ENCODE measurements at places on chromosomes 6 and 20.

GRCh38 chr6:167711768-167712730 is 114.7 kb upstream of the AFDN start:
- no peaks in the 10 kb centered on the region for H3K36me3 ChIP-seq
- H3K4me3 ChIP-seq: no peak overlapping the region
- H3K4me1 ChIP-seq: peaks cover under 1% of the 10 kb centered on the region
- DNase-seq: no peak

GRCh38 chr20:32004963-32005362 is 5.3 kb upstream of the CCM2L start:
- no peaks in the 10 kb centered on the region for H3K36me3 ChIP-seq
- H3K4me1 ChIP-seq: no peaks in the 10 kb centered on the region
- no peak overlapping the region for H3K4me3 ChIP-seq
- H3K27me3 ChIP-seq: no peaks in the 10 kb centered on the region
- H3K27ac ChIP-seq: no peak overlapping the region

- no peak for DNase-seq
- no peak overlapping the region for H3K4me3 ChIP-seq
- peaks cover 24% of the 10 kb centered on the region for H3K4me1 ChIP-seq
- H3K27me3 ChIP-seq: no peaks in the 10 kb centered on the region
- H3K36me3 ChIP-seq: no peaks in the 10 kb centered on the region
These were observed 1.4 kb upstream of the HECA start for GRCh38 chr6:139133262-139134063.

GRCh38 chr6:22880686-22881433 is 311.5 kb downstream of the HDGFL1 start:
- H3K36me3 ChIP-seq: no peaks in the 10 kb centered on the region
- H3K4me1 ChIP-seq: no peaks in the 10 kb centered on the region
- no peak overlapping the region for H3K4me3 ChIP-seq
- DNase-seq: no peak
- H3K27ac ChIP-seq: no peak overlapping the region

DNA sequence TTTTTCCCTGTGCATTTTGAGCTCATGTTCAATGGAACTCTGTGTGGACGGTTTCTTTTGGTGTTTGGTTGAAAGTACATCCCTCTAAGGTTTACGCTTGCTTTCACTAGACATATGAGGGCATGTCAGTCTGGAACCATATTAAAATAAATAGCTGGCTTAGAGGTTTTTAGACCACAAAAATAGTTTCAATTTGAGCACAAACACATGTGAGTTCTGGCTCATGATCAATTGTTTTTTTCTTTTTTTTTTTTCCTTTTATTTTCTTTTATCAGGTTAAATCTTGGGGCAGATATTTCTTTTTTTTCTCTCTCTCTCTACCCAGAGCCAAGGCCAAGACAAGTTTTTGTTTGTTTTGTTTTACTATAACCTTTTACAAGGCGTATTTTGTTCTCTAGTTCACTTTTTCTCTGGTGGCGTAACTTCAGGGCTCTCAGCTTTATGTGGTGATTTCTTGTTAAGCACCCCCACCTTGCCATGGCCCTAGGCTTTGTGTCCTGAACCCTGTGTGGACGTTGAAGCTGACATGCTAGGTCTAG is 92.9 kb downstream of the SHLD1 start:
- H3K27ac ChIP-seq: no peak overlapping the region
- H3K4me3 ChIP-seq: no peak overlapping the region
- no peak for DNase-seq

DNA sequence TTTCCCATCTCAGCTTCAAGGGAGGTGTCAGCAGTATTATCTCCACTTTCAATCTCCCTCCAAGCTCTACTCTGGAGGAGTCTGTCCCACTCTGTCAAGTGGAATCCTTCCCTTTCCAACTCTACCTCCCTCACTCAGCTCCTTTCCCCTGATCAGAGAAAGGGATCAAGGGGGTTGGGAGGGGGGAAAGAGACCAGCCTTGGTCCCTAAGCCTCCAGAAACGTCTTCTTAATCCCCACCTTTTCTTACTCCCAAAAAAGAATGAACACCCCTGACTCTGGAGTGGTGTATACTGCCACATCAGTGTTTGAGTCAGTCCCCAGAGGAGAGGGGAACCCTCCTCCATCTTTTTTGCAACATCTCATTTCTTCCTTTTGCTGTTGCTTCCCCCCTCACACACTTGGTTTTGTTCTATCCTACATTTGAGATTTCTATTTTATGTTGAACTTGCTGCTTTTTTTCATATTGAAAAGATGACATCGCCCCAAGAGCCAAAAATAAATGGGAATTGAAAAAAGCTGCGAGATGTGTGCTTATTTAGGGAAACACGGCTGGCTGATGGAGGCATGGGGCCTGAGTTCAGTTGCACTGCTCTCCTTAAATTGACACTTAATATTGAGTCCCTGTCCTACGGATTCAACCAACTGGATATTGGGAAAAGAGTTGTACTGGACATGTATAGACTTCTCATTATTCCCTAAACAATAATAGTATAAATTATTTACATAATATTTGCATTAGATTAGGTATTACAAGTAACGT is 4.9 kb downstream of the TUBB start:
- no peak overlapping the region for H3K27ac ChIP-seq
- H3K4me1 ChIP-seq: peaks cover 33% of the 10 kb centered on the region
- no peak for DNase-seq
- no peaks in the 10 kb centered on the region for H3K27me3 ChIP-seq
- H3K36me3 ChIP-seq: peaks cover 78% of the 10 kb centered on the region
- H3K4me3 ChIP-seq: no peak overlapping the region

- H3K36me3 ChIP-seq: no peaks in the 10 kb centered on the region
- no peaks in the 10 kb centered on the region for H3K27me3 ChIP-seq
- DNase-seq: no peak
- H3K4me3 ChIP-seq: no peak overlapping the region
- peaks cover 32% of the 10 kb centered on the region for H3K4me1 ChIP-seq
- H3K27ac ChIP-seq: no peak overlapping the region
These were observed 80.0 kb upstream of the TOP1 start for GRCh38 chr20:40948465-40949267.

DNA sequence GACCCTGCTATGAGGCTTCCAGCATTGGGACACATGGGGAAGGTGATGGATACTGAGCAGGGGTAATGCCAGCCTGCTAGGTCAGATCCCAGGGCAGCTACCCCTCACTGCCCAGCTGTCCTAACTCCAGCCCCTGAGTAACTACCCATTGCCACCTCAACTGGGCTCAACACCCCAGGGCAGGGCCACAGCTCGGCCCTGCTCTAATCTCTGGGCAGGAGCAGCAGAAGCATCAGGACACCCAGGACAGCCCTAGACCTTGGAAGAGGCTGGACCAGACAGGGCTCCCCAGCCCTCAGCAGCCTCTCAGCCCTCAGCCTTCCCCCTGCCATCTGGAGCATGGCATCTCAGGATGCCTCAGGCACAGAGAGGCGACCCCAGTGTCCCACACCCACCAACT is 67.4 kb upstream of the TOP1 start:
- H3K4me1 ChIP-seq: peaks cover 21% of the 10 kb centered on the region
- no peak for DNase-seq
- H3K27me3 ChIP-seq: no peaks in the 10 kb centered on the region
- no peak overlapping the region for H3K4me3 ChIP-seq

- H3K27ac ChIP-seq: no peak overlapping the region
- DNase-seq: no peak
- H3K27me3 ChIP-seq: no peaks in the 10 kb centered on the region
- no peak overlapping the region for H3K4me3 ChIP-seq
These were observed 275.1 kb downstream of the C6orf118 start for GRCh38 chr6:165034271-165034741.

DNA sequence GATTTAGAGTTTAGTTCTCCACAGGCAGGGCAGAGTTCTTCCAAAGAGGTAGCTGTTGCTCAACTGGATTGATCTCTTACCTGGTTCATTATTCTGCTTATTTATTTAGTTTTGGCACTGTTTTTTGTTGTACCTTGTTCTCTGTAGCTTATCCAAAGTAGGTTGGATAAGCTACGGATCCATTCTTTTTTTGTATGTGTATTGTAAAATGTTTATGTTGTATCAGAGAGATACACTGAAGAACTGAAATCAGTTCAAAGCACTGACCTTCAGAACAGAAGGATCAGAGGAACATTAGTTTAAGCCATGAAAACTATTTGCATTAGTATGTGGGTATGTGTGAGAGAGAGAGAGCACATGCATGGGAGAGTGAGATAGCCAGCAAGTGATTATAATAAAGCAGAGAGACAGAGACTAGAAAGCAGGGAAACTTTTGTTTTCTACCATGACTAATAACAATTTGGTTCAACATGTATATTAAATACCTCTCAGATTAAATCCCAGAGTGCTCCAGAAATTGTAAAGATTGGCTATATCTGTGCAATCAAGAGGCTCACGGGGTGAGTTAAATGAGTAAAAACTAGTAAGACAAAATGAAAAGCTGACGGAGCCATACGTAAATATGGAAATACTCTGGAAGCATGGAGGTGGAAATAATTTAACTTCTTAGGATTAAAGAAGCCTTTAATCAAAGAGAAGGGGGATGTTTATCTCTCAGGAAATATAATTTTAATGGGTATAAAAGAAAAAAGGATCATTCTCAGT is 40.2 kb downstream of the ITCH start:
- H3K27me3 ChIP-seq: no peaks in the 10 kb centered on the region
- H3K4me3 ChIP-seq: no peak overlapping the region
- DNase-seq: no peak

GRCh38 chr6:125899726-125900182 is 56.8 kb upstream of the HINT3 start:
- no peak for DNase-seq
- no peaks in the 10 kb centered on the region for H3K27me3 ChIP-seq
- no peak overlapping the region for H3K27ac ChIP-seq
- peaks cover 23% of the 10 kb centered on the region for H3K36me3 ChIP-seq

DNA sequence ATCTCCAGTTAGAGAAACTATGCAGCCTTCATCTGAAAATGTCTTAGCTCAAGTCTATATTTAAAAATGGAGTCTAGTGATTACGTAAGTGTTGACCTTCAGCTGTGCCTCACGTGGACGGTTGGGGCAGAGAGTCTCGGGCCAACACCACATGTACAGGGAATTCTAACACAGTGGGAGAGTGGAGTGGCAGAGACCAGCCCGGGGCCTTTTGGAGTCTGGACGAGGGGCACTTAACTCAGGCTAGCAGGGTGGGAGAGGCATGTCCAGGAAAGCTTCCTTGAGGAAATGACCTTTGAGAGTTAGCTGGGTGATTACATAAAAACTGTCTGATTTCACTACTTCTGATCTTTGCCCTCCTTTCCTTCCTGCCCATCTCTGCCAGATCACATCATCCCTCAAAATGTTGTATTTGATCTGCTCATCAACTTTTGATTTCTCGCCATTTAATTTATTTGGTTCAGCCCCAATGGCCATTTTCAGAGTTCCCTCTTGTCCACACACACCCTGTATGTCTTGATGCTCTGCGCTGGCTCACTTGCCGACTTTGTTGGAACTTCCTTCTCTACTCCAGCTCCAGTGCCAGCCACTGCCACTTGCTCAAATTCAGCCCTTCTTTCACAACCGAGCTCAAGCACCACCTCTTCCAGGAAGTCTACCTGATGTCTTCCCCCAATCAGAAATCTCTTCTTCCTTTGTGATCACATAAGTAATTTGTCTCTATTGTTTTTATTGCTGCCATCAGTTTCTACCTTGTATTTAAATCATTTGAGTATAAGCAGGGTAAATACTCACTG is 2.6 kb downstream of the ARMC2 start:
- H3K4me3 ChIP-seq: no peak overlapping the region
- H3K36me3 ChIP-seq: peaks cover 13% of the 10 kb centered on the region
- H3K27me3 ChIP-seq: no peaks in the 10 kb centered on the region
- H3K4me1 ChIP-seq: peaks cover 19% of the 10 kb centered on the region
- no peak for DNase-seq
- no peak overlapping the region for H3K27ac ChIP-seq

GRCh38 chr20:36149469-36149868 is 5.1 kb upstream of the EPB41L1 start:
- H3K4me3 ChIP-seq: no peak overlapping the region
- no peaks in the 10 kb centered on the region for H3K4me1 ChIP-seq
- H3K27me3 ChIP-seq: peaks cover 16% of the 10 kb centered on the region
- no peak overlapping the region for H3K27ac ChIP-seq

GRCh38 chr6:43246301-43247113 is 3.2 kb downstream of the TTBK1 start:
- H3K27me3 ChIP-seq: peaks cover 38% of the 10 kb centered on the region
- H3K36me3 ChIP-seq: no peaks in the 10 kb centered on the region
- no peak for DNase-seq
- H3K27ac ChIP-seq: no peak overlapping the region
- peaks cover 16% of the 10 kb centered on the region for H3K4me1 ChIP-seq

GRCh38 chr6:152201120-152201519 is 393.6 kb downstream of the ESR1 start:
- no peak overlapping the region for H3K4me3 ChIP-seq
- no peak overlapping the region for H3K27ac ChIP-seq
- H3K4me1 ChIP-seq: no peaks in the 10 kb centered on the region
- DNase-seq: no peak

DNA sequence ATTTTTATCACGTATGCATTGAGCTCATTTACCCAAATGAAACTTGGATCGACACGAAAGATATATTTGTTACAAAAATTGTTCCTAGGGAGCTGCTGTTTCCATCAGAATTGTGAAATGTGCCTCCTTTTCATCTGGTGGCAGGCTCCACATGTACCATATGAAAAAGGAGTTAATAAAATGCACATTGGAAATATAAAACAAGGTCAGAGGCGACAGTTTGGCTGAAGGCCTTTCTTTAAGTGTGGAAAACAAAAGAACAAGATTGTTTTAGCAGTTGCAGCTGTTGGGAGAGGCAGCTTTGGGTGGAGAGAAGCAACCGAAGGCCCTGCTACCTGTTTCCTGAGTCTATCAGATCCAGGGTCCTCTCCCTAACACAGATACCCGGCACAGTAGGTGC is 334.5 kb upstream of the NT5E start:
- no peaks in the 10 kb centered on the region for H3K4me1 ChIP-seq
- H3K4me3 ChIP-seq: no peak overlapping the region
- H3K27ac ChIP-seq: no peak overlapping the region
- no peaks in the 10 kb centered on the region for H3K27me3 ChIP-seq

GRCh38 chr20:24261351-24261750 is 208.1 kb upstream of the SYNDIG1 start:
- H3K4me1 ChIP-seq: no peaks in the 10 kb centered on the region
- H3K27ac ChIP-seq: no peak overlapping the region
- no peak for DNase-seq
- no peaks in the 10 kb centered on the region for H3K36me3 ChIP-seq
- no peaks in the 10 kb centered on the region for H3K27me3 ChIP-seq

DNA sequence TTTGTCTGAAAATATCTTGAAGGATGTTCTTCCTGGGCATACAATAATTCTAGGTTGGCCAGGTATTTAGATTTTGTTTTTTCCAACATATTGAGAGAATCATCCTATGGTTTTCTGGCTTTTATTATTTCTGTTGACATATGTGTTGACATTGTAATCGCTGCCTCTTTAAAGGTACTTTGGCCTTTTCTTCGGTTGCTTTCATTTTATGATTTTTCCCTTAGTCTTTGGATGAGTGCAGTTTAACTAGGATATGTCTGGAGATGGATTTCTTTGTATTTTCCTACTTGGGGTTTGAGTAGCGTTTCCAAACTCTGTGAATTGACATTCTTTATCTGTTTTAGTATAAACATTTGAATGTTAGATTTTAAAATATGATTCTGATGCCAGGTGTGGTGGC is 11.5 kb downstream of the SERPINB1 start:
- no peak overlapping the region for H3K4me3 ChIP-seq
- no peak overlapping the region for H3K27ac ChIP-seq
- H3K36me3 ChIP-seq: peaks cover 14% of the 10 kb centered on the region
- no peak for DNase-seq

- H3K27me3 ChIP-seq: no peaks in the 10 kb centered on the region
- no peak for DNase-seq
- no peaks in the 10 kb centered on the region for H3K4me1 ChIP-seq
- no peak overlapping the region for H3K27ac ChIP-seq
- no peak overlapping the region for H3K4me3 ChIP-seq
- peaks cover 63% of the 10 kb centered on the region for H3K36me3 ChIP-seq
These were observed 23.3 kb downstream of the SENP6 start for GRCh38 chr6:75624988-75625387.
